Activated naive CD8-positive, alpha-beta T cell treated with anti-CD3 and anti-CD28 coated beads, Interleukin-2, amount 10 ng/mL, durations not matched to agents 7 days and 5 days (primary cell): ENCODE measurements at places on chromosomes 1 and 21. TPM values are rescaled to one million over a fixed set of nuclear protein-coding genes. Genes with fewer than 3 reads are reported as not detected.

Gene IGSF21
- total RNA-seq: not detected

Gene RGL1
- total RNA-seq: 2.7 TPM

Gene RAVER2
- total RNA-seq: 7.7 TPM

Gene S100A7
- not detected for total RNA-seq

Gene GUCA2A
- total RNA-seq: not detected

Gene PYHIN1
- total RNA-seq: 44.6 TPM

Gene ERG
- not detected for total RNA-seq

Gene DNAI4
- total RNA-seq: 3.1 TPM

Gene WNT9A
- total RNA-seq: 0.08 TPM

Gene LDLRAD1
- not detected for total RNA-seq

Gene PTGFR
- total RNA-seq: not detected

Gene SPATA17
- not detected for total RNA-seq

Gene CNR2
- total RNA-seq: 2.0 TPM

Gene SPATA1
- 3.3 TPM for total RNA-seq

Gene RNF186
- not detected for total RNA-seq

Gene FCRL1
- 0.50 TPM for total RNA-seq

Gene NTRK1
- 13.9 TPM for total RNA-seq

Gene LCE6A
- not detected for total RNA-seq

Gene OR10J1
- not detected for total RNA-seq

Gene TCEA3
- total RNA-seq: 20.4 TPM

Gene KIF2C
- 87.7 TPM for total RNA-seq

Gene MYBPH
- total RNA-seq: not detected

Gene GBP4
- 61.9 TPM for total RNA-seq

Gene LAPTM5
- 474 TPM for total RNA-seq

Gene CDC42SE1
- 294 TPM for total RNA-seq

Gene CFAP126
- not detected for total RNA-seq

Gene LCE1F
- total RNA-seq: not detected

Gene CDA
- not detected for total RNA-seq

Gene IL12RB2
- total RNA-seq: 15.2 TPM

Gene PRRX1
- total RNA-seq: not detected

Gene ATP6V1G3
- not detected for total RNA-seq

Gene PAQR6
- 7.0 TPM for total RNA-seq

Gene LCE2C
- total RNA-seq: not detected

Gene TSPAN2
- 1.2 TPM for total RNA-seq
